ENCODE measurements at places on chromosomes 5 and 9.

GRCh38 chr5:75536694-75537360 lies 25.1 kb downstream of the POLK start:
- DNase-seq = no peak

DNA sequence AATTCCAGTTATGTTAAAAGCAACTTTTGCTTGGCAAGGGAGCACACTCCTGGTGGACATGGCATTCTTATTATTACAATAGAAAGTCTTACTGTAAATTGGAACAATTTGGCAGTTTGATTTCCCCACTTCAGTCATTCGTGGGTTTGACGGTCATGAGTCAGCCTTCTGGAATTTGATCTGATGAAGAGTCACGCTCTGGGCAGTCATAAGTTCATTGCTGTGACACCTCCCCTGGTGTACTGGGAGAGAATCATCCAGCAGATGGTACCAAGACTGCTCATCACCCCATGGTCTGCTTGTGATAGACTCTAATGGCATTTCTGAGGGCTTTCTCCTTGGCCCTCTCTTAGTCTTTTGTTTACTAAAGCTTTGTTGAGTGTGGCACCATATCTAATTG lies 53.8 kb downstream of the GLRA1 start:
- no peak for DNase-seq

DNA sequence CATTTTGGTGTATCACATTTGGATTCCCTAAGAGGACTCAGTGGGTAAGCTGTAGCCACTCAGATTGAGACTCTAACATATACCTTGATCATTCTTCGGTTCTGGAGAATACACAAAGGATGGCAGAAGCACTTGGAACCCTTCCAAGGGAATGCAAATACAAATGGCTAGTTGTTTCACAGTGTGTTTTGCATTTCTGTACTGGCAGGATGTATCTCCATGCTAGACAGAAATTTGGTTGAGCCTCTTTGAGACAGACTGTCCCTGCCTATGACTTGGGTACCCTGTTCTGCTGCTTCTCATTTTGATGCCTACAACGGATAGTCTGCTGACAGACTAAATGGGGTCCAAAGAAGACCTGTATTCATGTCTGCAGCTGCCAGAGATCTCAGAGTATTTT lies 273.5 kb downstream of the TMEM38B start:
- DNase-seq = no peak

GRCh38 chr5:135344349-135344748 lies 54.7 kb downstream of the MACROH2A1 start:
- no peak for DNase-seq

DNA sequence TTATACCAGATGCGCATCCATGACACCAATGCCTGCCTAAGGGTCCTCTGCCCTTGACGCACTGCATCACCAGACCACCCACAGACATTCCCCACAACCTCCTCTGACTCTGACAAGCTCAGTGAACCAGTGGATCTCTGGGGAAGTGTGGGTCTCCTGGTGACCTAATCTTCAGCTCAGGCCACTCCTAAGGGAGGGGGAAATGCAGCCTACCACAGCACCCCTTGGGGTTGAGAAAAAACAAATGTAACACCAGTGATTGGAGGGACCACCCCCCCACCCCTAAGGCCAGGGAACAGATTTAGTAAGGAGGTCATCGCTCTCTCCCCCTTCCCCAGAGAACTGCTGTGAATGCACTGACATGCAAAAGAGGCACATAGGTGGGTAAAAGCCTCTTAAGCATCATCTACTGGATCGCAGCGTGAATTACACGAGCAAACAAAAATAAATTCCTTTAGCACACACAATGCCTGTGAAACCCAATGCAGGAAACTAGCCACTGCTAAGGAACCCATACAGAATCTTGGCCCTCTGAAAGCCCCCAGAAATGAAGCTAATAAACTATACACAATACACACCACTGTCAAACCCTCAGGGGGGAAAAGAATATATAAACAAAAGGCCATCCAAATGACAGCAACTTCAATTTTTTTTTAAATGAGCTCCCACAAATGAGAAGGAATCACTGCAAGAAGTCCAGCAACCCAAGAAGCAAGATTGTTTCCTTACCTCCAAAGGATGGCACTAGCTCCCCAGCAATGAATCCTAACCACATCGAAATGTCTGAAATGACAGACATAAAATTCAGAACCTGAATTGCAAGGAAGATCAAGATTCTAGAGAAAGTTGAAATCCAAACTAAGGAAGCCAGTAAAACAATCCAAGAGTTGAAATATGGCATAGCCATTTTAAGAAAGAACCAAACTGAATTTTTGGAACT lies 513.7 kb upstream of the PTGER4 start:
- DNase-seq = no peak

DNA sequence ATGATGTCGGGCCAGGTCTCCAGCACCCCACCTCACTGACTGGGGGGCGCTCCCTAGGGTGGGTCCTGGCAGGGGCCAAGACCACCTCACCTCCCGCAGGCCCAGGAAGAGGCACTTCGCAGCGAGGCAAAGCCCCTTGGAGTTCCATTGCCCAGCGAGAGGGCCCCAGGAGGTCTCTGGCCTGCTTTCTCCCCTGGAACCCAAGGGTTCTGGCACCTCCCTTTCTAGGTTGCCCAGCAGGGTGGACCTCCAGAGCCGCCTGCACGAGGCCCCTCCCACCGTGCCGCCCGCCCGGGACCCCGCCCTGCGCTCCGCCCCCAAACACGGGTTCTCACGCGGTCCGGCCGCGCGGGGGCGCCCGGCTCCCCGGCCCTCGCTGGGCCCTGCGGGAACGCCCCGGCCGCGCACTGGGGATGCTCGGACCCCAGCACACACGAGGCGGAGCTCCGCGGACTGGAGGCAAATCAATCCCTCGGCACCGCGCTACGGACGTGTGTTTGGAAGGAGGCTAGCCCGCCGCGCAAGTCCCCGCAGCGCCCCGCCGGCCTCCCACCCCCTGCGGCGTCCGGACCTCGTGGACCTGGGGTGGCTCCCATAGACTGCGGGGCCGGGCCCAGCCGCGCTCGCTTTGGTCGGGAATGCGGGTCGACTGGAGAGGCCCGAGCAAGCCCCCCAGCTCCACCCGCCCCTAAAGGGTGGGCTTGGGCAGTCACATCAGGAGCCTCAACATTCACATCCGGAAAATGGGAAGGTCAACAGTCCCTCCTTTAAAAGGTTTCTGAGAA lies 99.5 kb upstream of the LMX1B start:
- DNase-seq = peak; percentile 81

DNA sequence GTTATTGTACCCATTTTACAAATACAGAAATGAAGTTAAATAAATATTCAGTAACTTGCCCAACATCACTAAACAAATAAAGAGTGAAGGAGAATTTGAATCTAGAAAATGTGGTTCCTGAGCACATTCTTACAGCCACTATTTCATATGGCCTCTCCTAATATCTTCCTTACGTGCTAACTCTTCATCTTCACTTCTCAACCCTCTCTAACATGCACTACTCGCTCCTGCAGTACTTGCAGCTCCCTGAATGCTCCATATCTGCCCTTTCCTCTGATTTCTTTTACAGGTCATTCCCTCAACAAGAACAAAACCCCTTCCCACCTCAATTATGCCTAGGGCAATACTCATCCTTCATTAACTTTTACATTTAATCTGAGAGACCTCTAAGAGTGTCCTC lies 711.5 kb downstream of the CETN3 start:
- DNase-seq = no peak

GRCh38 chr9:121296213-121297127 lies 28.5 kb downstream of the GSN start:
- no peak for DNase-seq

DNA sequence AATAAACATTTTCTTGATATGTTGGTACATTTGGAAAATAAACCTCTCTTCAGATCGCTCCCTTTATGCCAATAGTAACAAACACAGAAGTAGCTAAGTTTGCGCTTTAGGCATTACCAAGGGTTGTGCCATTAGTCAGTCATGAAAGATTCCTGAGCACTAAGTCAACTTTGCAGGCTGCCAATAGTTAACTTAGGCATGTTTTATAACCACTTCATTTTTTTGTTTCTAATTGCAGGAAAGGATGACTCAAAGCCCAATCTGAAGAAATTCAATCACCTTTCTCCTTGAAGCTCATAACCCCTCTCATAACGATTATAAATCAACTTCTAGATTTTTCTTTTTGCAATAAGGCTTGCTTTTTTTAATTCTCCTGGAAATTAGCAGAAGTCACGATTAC lies 517.0 kb downstream of the AGTPBP1 start:
- DNase-seq = no peak

- no peak for DNase-seq
Measured at GRCh38 chr5:10548418-10549122, 15.3 kb upstream of the ANKRD33B start.

DNA sequence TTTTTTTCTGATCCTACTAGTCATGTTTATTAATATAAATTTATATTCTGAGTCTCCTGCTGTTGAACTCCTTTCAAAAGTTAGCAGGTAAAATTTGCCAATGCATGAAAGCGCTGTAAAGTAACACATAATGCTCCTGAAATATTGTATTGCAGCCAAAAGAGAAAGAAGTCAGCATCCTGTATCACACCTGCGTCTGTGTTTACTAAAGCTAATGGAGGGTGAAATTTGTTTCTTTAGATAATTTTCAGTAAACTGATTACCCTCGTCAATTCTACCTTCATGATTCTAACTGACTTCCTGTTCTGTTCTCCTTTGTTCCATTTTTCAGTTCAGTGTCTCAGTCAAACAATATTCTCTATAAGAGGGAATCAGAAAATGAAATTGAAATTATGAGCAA lies 415.4 kb downstream of the CDH9 start:
- DNase-seq = no peak

- DNase-seq = no peak
Measured at GRCh38 chr5:144017631-144018030, 152.8 kb downstream of the YIPF5 start.

- DNase-seq = no peak
Measured at GRCh38 chr5:131218392-131218791, 45.5 kb upstream of the CDC42SE2 start.

GRCh38 chr9:130661451-130662098 lies 2.8 kb upstream of the PRDM12 start:
- no peak for DNase-seq

GRCh38 chr5:119269061-119269944 lies 86.5 kb upstream of the TNFAIP8 start:
- DNase-seq = peak; percentile 74

GRCh38 chr9:115117999-115118878 lies at the start of gene TNC:
Gene TNC (minus strand): TSS chr9:115118157. CDS start chr9:115091018, 27,139 bp downstream.
- no peak for DNase-seq

DNA sequence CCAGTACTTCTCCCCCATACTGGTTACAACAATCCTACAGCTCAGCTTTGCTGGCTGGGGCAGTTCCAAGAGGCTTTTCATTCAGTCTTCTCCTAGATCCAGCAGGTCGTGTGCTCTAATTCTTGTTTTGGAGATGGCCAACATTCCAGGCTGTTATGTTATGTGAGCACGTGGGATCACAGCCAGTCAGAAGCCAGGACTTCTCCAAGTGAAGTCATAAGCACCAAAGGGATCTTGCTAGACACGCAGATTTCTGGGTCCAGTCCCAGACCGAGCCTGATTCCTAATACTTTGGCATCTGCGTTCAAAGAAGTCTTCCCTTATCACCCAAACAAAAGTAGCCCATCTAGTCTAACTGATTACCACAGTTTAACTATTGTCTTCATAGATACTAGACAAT lies 1.4 kb upstream of the LARP1 start:
- no peak for DNase-seq

DNA sequence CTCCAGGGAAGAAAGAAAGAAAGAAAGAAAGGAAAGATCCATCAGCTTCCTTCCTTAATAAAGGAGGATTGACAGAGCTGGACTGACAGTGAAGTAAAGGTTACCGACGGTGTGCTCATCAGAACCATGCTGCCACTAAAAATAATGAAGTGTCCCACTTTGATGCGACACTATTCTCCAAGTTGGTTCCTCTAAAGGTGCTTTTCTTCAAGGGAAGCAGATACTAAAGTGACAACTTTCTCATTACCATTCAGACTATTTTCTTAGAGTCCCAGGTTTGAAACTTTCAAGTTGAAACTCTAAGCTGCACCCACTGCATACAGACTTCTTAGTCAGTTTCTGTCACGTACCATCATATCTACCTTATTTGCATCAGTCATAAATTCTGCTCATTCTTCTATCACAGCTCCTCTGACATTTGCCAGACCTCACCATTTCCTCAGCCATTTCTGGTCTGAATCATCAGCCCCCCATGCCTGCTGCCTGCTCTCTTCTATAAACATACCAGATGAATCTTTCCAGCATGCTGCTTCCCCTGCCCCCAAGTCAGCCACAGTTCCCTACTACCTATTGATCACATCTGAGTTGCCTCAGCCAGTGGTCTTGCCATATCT lies 177.6 kb downstream of the DEPDC1B start:
- no peak for DNase-seq

DNA sequence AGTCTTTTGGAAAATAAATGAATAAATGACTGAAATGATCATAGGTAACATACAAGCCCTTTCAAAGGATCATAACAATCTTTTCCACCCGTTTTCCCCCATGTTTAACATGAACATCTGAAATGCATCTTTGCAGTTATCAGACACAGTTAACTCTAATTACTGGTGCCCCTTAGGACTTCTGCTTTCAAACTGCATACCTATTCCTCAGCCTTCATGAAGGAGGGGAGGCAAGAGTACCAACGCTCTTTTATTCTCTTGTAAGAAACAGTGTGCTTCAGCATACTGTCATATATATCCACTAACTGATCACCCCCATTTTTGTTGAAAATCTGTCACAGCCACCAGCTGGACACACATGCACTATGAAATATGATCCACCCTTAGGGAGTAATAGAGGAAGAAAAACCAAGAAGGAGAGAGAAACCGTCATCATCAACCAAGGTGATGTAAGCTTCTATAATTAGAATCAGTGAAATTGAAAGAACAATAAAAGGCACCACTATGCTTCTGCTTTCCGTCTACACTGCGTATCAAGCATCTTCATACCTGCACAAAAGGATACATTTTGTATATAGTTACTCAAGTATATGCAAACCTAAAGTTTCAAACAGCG lies 98.7 kb downstream of the RAPGEF6 start:
- DNase-seq = no peak

GRCh38 chr5:132315529-132316067 lies 21.4 kb downstream of the SLC22A4 start:
- no peak for DNase-seq
